ENCODE measurements at places on chromosomes 11 and 22. TPM values are rescaled to one million over a fixed set of nuclear protein-coding genes. Genes with fewer than 3 reads are reported as not detected.

The MLC1 gene
- total RNA-seq: under 0.01 TPM

GRCh38 chr22:48753752-48754517 lies 1073.7 kb downstream of the BRD1 start:
- DNase-seq: no peak

- peak; percentile 69 for DNase-seq
Measured at GRCh38 chr11:35487532-35488078, 37.8 kb downstream of the PAMR1 start.

DNA sequence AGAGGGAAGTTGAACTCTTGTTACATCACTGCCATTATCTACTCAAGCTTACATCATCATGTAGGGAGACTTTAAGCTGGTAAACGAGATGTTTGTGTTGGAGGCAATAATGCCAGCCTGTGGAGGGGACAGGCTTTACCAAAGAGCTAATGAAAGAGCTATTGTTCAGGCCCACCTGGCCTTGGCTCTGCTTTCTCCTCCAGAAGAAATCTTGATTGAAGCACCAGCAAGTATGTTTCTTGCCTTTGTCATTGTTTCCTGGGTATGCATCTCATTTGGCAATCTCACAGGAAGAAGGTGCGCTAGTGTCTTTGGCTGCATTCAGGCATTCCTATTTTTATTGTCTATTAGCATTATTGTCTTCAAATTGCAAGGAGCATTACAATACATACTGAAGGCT lies 16.7 kb upstream of the CARD18 start:
- no peak for DNase-seq

The KRTAP5-1 gene
- total RNA-seq: not detected

DNA sequence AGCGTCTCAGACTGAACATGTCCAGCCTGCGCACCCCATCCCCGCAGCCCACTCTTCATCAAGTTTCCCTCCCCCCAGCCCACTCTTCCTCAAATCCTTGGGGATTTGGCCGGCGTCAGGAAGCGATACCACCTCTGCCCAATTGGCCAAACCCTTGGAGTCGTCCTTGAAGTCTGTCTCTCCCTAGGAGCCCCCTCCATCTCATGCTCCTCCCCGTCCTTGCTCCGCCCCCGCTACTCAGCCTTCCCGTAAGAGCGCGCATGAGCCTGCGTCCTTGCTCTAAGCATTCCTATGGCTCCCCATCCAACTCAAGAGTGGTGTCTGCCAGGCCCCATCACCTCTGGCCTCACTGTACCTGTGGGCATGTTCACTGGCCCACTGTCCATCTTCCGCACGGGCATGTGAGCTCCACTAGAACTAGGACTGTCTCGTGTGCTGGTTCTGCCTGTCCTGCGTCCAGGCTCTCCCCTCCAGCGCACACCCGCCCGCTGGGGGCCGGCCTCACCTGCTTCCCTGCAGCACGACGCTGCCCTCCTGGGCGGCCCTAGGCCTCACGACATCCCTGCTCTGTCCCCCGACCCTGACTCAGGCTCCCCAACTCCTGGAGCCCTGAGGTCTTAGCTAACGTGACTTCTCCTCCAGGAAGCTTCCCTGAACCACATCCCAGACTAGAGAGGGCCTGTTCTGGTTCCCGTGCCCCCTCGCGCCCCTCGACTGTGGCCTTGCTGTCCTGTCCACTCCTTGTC lies 30.5 kb upstream of the TTLL12 start:
- DNase-seq: no peak

DNA sequence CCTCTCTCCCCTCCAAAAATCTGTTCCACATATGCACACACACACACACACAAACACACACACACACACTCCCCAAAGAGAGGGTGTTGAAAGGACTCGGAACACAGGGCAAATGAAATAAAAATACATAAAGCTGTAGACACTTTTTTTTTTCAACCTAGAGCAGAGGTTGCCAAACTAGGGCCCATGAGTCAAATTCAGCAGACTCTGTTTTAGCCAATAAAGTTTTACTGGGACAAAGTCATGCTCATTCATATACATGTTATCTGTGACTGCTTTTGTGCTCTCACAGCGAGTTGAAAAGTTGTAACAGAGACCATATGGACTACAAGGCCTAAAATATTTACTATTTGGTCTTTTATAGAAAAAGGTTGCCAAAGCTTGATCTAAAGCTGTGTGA lies 8.9 kb downstream of the IMMP1L start:
- peak; percentile 56 for DNase-seq

GRCh38 chr11:116828632-116829524 lies 829 bp upstream of the APOC3 start:
- no peak for DNase-seq

The ASPHD2 gene
- 1.5 TPM for total RNA-seq

GRCh38 chr11:115678942-115679341 lies 174.7 kb upstream of the CADM1 start:
- peak; percentile 9 for DNase-seq

GRCh38 chr11:68040957-68041591 lies 2.2 kb downstream of the TCIRG1 start:
- no peak for DNase-seq

Measured in fibroblast of lung (primary cell).